ENCODE measurements at places on chromosomes 4 and X.

DNA sequence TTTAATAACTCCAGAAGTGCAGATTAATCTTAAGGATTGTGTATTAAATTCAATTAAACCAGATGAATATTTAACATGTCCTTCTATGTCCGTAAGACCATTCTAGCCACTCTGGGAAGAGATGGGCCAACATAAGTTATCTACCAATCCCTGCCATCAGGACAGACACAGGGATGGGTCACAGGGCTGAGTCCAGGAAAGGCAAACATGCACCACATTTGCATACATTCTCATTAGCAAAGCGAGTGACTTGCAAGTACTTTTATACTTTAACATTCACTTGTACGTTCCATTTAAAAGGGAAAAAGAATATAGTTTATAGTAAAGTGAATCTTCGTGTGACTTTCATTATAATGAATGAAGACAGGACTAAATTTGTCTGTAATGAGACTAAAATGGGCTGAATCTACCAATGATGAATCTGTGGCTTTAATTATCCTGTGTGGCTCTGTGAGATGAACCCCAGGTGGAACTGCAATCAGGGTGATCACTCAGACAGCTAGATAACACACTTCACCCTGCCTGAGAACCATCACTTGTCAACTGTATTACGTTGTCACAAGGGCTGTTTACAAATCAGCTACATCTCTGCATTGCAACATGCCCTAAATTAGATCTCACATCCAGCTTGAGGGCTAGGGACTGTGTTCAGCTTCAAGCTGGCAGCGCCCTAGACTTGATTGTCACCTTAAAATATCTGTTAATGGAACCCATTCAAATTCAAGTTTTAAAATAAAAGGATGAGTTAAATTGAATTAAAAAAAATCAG lies 77.2 kb downstream of the SH3KBP1 start:
- peak; percentile 9 for DNase-seq

DNA sequence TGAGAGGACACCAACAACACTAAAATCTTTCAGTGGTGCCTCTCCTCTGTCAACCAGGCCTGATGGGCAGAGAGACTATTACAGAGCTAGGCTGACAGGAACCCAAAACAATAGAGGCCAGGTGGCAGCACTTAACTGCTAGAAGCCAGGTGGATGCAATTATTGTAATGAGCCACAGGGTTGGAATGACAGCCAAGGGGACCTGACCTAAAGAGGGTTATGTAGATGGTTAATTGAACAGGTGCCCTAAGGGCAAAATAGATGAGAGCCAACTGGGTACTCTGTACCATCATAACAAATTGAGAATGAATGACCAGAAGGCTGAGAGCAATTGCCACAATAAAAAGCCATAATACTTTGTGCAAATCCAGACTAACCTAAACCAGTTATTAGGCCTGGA lies 24.7 kb upstream of the FRAS1 start:
- no peak for DNase-seq

GRCh38 chrX:77892887-77893286 lies 2.3 kb downstream of the MAGT1 start:
- no peak for DNase-seq

GRCh38 chr4:2365913-2366210 lies 52.6 kb downstream of the ZFYVE28 start:
- no peak for DNase-seq

DNA sequence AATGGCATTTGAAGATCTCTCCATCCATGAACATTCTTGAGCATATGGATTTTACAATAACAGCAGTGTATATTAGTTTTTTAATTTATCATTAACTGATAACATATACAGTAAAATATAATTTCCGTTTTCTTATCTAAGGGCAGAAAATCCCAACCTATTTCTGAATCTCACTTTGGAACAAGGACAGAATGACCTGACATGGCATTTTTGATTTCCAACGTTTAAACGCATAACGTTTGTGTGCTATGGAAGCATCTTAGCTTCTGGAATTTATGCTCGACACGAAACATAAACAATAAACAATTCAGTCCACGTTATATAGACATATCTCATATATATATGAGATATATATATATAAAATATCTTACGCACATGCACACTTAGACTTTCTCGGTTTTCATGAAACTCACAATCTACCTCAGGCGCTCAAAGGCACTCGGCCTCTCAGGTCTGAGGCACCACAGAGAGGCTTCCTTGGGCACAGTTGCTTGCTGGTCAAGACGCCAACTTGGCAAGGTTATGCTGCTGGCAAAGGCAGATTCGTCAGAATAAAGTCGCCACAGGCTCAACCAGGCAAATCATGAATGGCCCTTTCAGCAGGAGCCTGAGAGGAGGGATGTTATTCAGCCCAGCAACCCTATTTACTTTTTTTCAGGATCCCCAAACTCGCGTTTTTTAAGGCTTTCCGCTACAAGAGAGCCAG lies 1.0 kb upstream of the UGT8 start:
- no peak for DNase-seq

- DNase-seq: no peak
Measured at GRCh38 chr4:2866160-2866861, 22.7 kb downstream of the ADD1 start.

DNA sequence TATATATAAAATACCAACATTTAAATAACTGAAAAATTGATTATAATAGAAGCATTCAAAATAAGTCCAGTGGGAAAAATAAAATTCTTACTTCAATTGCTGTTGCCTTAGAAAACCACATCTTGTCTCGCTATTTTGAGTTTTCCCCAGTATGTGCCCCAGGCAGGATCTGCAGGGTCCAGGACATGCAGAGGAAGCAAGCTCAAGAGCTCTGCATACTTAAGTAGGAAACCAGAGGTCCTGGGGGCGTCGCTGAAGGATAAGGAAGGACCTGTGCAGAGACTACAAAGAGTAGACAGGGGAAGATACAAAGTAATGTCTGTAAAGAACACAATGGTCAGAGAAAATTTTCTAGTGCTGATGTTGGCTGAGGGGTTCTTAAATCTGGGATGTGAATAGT lies 310.5 kb upstream of the EMCN start:
- no peak for DNase-seq

DNA sequence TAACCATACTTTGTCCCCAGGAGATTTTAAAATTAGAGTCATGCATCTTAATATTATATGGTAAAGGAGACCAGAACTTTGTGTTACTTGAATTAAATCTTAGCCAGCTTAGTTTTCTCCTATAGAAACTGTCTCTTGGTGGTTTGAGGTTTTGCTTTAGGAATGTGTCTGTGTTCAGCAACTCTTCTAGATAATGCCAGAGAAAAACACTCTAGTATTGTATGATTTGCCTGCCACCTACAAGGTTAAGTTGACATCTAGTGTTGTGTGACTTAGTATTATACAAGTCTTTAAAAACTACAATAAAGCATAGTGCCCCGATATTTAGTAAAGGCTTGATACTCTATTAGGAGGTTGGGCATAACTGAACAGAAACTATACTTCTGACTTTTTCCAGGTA lies 2.1 kb downstream of the UGT8 start:
- DNase-seq: no peak

DNA sequence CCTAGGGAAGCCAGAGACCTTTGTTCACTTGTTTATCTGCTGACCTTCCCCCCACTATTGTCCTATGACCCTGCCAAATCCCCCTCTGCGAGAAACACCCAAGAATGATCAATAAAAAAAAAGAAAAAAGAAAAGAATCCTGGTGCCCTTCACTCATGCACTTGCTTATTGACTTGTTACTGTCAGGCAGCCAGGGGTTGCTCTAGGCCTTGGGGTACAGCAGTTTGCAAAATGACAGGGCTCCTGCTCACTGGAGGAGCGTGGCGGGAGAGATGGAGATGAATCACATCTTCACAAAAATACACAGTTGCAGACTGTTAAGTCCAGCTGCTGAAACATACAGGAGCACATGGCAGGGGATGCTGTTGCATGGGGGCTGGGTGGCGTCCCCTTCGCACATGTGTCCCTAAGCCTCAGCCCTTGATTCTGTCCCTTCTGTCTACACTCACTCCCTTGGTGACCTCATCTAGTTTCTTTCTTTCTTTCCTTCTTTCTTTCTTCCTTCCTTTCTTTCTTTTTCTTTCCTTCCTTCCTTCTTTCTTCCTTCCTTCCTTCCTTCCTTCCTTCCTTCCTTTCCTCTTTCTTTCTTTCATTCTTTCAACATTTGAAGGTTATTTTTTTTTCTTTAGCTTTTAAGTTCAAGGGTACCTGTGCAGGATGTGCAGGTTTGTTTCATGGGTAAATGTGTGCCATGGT lies 16.9 kb upstream of the TMEM271 start:
- DNase-seq: no peak

DNA sequence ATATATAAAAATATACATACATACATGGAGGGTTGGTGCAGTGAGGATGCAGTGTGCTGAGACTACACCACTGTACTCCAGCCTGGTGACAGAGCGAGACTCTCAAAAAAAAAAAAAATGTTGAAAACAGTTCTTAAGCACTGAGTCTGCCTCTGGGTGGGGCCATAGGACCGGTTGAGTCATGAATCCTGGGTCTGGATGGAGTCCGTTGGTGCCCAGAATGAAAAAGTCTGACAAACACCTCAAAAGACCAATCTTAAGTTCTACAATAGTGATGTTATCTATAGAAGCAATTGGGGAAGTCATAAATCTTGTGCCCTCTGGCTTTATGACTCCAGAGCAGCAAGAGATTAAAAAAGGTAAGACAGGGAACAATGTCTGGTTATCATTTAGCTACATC lies 70.4 kb downstream of the FGFBP1 start:
- no peak for DNase-seq

GRCh38 chr4:155442267-155443105 lies 65.7 kb upstream of the MAP9 start:
- peak; percentile 59 for DNase-seq

GRCh38 chr4:89863533-89863932 lies 26.6 kb upstream of the SNCA start:
- no peak for DNase-seq

- DNase-seq: peak; percentile 14
Measured at GRCh38 chrX:18931972-18932371, 51.9 kb downstream of the PHKA2 start.

DNA sequence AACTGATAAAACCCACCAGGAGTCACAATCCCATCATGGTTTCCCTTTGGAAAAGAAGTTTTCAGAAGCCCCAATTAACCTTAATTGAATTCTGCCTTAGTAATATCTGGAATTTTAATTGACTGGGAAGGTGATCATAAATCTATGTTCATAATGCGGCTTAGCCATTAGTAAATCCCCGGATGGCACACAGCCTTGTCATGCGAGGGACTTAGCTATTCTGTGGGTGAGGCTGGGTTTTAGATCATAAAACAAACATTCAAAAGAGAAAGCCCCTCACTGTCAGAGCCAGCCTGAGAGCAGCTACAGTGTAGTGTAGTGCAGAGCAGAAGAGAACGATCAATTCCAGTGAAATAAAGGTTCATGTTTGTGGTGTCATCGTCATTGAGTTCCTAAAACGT lies 124.0 kb upstream of the NOCT start:
- DNase-seq: peak; percentile 11

GRCh38 chrX:24996096-24996709 lies 19.6 kb downstream of the ARX start:
- no peak for DNase-seq

- DNase-seq: no peak
Measured at GRCh38 chrX:132763528-132763927, 194.9 kb downstream of the HS6ST2 start.

GRCh38 chrX:72652082-72652481 lies 62.0 kb downstream of the PHKA1 start:
- no peak for DNase-seq

GRCh38 chr4:55707507-55707906 lies 71.4 kb upstream of the NMU start:
- DNase-seq: no peak

DNA sequence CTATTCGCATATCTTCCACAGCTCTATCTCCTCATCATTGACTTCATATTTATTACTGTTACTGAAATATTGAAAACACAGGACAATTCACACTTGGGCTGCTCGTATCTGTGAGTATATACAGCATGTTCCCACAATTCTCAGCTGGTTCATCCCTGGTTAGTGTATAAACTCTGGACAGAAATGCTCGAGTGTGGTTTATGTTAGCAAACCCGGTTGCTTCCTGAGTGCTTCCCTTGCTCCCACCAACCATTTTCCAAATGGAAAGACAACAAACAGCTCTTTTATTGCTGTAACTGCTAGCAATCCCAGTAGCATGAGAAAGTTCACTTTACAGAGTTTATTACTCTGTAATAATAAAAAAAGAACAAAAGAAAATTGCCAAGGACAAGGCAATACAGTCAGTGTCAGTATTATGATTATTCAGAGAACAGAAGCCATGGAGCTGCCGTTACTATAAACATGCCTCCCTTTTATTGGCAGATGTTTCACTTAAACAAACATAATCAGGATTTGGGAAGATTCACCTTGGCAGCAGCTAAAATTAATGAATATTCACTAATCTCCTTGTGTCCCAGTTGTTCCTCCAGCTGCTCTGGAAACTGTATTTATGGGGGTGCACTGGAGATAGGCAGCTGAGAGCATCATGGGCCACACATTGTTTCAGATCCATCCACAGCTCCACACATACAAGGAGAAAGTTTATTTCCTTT lies 134.1 kb upstream of the GUCY1A1 start:
- DNase-seq: no peak

DNA sequence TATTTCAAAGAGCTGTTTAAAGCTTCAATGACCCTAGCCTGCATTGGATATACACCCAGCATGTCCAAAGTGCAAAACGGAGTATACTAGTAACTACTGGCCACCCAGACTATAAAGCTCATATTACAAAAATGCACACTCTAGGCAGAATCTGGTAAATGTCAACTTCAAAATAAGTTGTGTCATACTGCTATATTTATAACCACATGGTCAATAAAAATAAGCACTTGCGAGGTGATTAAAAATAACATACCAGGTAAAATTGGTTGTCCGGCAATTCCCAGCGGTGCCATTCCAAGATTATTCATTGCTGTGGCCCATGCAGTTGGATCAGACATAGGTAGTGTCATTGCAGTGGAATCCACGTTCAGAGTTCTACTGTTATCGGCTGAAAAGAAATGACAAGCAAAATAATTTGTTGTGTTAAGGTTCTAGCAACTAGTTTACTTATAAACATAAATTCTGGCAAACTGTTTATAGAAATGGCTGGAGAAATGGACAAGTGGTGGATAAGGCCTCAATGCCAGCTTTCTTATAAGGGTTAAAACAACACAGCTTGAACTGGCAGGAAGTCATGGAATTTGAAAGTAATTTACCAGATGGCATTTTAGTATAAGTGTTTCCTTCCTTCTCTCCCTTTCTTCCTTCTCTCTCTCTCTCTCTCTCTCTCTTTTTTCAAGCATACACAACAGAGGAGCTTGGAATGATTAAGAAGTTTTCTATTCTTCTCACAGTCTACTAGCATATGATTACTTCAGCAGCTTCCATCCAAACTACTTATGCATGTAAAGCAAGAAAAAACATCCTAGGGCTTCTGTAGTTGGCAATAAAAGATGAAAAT lies 199.9 kb downstream of the ENOX2 start:
- peak; percentile 59 for DNase-seq
